ENCODE measurements at places on chromosomes 2 and 18. TPM values are rescaled to one million over a fixed set of nuclear protein-coding genes. Genes with fewer than 3 reads are reported as not detected.

DNA sequence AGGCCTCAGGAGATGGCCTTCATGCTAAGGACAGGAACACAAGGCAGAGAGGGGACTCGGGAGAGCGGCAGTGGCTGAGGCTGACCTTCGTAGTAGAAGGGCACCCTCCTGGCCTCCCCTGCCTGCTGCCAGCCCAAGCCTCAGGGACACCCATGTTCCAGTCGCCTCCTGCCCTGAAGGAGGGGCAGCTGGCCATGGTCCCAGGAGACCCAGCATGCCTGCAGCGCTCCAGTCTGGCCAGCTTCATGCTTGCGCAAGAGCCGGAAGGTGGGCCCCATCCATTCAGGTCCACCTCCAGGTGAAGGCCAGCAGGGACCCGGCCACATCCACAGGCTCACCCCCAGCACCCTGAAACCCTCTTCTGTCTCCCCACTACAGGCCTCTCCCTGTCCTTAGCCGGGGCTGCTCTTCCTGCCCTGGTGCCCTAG lies 35.0 kb downstream of the BIN1 start:
- H3K4me3 ChIP-seq = no peak overlapping the region
- H3K4me1 ChIP-seq = peaks cover 9% of the 10 kb centered on the region
- no peak overlapping the region for H3K27ac ChIP-seq
- DNase-seq = no peak

GRCh38 chr2:19743641-19744040 lies 158.1 kb downstream of the TTC32 start:
- H3K36me3 ChIP-seq = no peaks in the 10 kb centered on the region
- DNase-seq = no peak
- no peak overlapping the region for H3K4me3 ChIP-seq
- H3K4me1 ChIP-seq = no peaks in the 10 kb centered on the region
- no peaks in the 10 kb centered on the region for H3K27me3 ChIP-seq
- no peak overlapping the region for H3K27ac ChIP-seq

DNA sequence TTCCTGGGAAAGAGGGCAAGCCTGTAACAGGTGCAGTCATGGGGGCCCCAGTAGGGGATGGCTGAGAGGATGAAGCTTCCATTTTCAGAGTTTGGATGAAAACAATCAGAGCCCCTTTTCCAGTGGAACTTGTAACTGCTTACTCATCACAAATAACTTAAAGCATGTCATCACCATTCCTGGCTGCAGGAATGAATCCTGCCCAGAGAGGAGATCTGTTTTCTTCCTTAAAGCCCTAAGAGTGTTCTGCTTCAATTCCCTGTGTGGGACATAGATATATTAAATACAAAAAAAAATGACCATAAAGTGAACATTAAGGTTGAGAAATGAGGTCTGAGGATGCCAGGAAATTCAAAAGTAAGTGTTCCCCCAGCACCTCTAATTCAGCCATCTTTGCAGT lies 183.4 kb upstream of the MEIS1 start:
- no peak for DNase-seq
- no peaks in the 10 kb centered on the region for H3K4me1 ChIP-seq
- H3K27me3 ChIP-seq = no peaks in the 10 kb centered on the region
- H3K27ac ChIP-seq = no peak overlapping the region

DNA sequence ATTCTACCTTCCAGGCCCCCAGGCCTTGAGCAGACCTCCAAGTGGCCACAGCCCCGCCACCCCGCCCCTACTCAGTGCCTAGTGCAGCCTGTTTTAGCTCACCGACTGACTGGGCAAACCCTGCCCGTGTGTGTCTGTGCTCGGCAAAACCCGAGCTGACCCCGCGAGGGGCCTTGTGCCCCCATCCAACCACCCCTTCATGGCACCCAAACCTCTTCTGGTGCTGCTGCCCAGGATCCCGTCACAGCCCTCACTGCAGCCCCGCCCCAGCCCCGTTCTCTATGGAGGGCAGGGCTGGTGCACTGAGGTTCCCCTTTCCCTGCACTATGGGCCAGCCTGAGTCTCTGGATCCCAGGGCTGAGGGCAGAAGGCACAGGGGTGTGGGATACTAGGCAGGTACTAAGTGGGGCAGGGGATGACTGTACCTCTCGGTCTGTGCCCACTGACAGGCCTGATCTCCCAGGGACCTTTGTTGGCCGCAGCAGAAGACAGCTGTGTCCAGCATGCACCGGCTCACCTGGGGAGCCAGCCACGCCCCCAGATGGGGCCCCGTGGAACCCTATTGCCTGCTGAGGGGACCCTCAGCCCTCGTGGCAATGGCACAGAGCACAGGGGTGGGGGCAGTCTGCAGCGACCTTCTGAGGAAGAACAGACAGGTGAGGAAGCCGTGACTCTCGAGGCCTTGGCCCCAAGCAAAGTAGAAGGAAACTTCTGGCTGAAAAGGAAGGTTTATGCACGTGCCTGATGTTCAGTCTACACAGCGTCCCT lies 69.9 kb upstream of the OTOS start:
- no peaks in the 10 kb centered on the region for H3K36me3 ChIP-seq
- DNase-seq = no peak
- no peak overlapping the region for H3K27ac ChIP-seq
- no peak overlapping the region for H3K4me3 ChIP-seq

DNA sequence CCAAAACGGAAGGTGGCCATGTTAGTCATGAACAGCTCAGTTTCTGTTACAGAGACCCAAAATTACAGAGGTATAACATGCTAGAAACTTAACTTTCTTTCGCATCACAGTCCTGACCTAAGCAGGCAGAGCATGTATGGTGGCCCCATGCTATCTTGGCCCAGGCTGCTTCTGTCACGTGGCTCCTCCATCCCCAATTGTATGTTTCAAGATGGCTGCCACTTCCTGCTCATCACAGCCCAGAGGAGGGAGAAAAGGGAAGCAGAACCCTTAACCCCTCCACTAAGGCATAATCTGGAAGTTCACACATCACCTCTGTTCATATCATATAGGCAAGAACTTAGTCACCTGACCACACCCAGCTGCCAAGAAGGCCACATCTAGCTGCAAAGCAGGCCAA lies 28.7 kb downstream of the CDK15 start:
- H3K27me3 ChIP-seq = no peaks in the 10 kb centered on the region
- no peaks in the 10 kb centered on the region for H3K4me1 ChIP-seq

Gene UGT1A8
- 0.15 TPM for total RNA-seq

Gene IL36A
- total RNA-seq = not detected
